ENCODE measurements at places on chromosomes 1 and 21.

DNA sequence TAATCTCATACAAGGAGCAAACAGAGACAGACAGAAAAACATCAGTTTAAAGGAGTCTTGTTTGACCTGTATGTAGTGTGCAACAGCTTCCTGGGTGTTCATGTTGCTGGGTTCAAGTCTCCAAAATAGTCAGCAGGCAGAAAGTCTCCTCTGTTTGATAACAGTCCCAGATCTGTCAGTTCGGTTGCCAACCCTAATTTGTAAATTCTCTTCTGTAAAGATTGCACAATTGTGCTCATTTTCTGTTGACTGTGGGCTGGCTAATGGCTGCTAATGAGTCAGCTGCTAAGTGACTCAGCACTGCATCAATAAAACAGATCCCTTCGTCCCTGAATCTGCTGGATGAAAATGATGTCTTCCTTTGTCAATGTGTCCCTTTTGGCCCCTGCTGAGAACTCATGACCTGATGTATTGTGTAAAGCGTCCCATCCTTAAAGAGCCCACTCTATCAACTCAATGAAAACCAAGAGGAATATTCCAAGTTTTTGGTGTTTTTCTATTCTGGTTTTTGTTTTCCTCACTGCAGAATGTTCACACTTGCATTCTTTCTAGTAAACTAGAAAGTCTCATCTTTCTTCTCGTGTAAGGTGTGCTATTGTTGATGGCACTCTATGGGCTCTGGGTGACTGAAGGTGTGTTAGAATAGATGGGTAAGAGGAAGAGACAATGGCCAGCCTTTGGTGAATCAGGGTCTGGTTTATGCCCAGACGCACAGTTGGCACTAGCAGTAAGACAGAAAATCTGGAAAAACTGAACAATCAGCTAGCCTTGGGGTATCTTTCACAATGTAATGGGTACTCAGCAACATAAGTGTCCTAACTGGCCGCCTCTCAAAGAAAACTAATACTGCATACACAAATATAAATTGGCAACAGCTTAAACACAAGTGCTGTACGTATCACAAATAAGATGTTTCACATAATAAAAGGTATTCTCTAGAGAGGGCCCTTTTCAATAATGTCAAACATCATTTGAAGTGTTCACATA, 75.1 kb upstream of the SIPA1L2 start:
- DNase-seq = no peak

DNA sequence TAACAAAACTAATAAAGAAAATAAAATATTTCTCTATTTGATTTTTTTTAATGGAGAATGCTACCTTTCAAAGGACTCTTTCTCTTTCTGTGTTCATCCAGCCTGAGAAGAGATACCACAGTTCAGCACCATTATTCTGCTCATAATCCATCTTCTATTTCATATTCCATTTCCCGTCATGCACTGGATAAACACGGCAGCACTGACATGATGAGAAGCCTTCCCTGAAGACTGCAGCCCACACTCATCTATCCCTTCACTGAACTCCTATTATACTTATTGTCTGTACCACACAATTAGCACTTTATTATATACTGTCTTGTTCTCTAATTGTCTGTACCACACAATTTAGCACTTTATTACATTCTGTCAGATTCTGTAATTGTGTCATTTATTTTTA, 10.7 kb upstream of the NPL start:
- DNase-seq = no peak

DNA sequence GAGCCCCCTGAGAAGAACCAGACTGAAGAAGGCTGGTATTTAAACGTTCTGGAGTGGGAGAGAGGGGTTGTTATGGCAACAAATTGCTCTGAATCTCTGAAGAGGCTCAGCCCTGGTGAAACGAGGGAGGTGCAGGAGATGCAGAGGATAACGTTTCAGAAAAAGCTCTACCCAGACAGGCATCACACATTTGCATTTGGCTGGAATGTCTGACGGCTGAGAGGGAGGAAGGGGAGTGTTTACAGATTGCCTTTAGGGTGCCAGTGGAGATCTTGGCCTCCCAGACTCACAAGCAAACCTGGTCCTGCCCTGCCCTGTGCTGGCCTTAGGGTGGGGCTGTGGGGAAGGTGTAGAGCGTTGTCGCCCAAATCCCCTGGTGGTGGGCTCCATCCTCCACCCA, 169.0 kb upstream of the AJAP1 start:
- no peak for DNase-seq

DNA sequence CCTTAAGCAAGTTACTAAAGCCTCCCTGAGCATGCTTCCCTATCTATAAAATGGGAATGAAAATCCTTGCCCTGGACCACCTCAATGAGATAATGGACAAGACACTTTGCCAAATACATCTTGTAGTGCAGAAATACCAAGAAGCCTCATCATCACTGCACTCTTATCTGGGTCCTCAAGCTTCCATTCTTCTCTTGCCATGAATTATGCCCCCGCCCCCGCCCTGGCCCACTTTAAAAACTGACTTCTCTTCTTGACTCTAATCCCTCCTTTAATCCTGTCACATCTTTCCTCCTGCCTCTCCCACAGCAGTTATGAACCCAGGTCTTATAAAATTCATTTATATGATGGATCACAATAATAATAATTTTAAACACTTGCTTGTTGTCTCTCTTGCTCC, 14.8 kb downstream of the ARHGEF11 start:
- no peak for DNase-seq

DNA sequence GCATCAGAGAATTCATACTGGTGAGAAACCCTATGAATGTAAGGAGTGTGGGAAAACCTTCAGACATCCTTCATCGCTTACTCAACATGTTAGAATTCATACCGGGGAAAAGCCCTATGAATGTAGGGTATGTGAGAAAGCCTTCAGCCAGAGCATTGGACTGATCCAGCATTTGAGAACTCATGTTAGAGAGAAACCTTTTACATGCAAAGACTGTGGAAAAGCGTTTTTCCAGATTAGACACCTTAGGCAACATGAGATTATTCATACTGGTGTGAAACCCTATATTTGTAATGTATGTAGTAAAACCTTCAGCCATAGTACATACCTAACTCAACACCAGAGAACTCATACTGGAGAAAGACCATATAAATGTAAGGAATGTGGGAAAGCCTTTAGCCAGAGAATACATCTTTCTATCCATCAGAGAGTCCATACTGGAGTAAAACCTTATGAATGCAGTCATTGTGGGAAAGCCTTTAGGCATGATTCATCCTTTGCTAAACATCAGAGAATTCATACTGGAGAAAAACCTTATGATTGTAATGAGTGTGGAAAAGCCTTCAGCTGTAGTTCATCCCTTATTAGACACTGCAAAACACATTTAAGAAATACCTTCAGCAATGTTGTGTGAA, 12.8 kb downstream of the ZFP69B start:
- no peak for DNase-seq

- DNase-seq = no peak
Observed at GRCh38 chr1:43582162-43582566, 51.5 kb downstream of the PTPRF start.

DNA sequence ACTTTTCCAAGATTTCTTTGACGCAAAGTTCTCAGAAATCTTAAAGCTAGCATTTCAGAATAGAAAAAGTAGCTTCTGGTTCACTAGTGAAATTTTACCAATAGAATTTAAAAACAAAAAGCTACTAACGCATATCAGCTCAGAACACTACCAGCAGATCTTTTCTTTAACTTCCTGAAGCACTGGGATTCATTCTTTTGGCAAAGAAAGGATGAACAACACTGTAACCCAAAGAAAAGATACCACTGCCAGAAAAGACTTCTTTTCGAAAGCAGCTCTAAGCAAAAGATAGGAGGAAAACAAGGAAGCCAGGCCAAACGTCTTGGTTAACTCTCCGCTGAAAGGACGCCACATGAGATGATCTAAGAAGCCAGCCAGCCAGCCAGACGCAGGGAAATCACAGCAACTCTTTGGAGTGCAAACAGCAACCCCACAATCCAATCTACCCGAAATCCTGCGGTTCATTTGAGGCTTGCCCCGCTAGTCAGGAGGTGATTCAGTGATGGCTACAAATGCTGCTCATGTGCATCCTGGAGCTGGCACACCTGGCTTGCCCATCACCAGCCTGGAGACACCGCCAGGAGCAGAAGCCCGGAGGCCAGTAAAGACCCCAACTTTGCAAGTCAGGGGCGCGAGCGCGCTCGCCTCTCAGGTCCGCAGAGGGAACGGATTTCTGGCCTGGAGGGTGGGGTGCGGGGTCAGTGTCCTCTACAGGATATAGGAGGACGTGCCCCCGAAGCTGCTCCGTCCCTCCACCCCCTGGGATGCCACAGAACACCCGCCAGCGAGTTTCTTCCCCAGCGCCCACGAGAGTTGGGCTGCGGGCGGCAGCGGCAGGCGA, 812 bp downstream of the NBPF1 start:
- no peak for DNase-seq

DNA sequence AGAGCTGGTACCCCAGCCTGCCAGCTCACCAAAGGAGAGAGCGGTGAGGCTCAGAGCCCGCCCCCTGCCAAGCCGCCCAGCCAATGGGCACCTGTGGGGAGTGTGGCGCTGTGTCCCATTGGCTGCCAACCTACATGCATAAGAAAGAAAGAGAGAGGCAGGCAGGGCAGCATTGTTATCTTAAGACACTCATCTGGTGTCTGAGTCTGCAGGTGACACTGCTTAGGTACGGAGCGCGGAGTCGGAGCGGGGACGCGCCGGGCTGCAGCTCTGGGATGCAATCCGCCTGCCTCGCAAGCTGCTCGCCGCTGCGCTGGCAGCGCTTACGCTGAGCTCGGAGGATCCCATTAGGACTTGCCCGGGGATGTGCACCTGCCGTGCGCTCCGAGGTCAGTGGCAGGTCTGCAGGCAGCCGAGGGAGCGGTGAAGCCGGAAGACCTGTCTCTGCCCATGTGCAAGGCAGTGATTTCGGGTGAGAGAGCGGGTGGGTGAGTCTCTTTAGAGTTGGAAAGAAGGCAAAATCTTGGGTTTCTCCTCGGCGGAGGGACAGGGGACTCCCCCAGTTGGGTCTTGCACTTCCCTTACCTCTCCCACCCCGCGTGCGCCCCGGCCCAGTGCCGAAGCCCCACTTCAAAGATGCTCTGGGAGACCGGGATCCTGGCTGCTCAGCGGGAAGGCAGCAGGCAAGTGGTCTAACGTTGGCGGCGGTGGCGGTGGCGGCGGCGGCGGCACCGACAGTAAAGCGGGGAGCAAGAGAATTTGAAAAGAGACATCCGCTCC, at the start of gene BRINP2:
Gene BRINP2 (plus strand): TSS at position 203 of the 780 bp plus-strand sequence. CDS start 58,919 bp downstream, outside the sequence.
- no peak for DNase-seq

DNA sequence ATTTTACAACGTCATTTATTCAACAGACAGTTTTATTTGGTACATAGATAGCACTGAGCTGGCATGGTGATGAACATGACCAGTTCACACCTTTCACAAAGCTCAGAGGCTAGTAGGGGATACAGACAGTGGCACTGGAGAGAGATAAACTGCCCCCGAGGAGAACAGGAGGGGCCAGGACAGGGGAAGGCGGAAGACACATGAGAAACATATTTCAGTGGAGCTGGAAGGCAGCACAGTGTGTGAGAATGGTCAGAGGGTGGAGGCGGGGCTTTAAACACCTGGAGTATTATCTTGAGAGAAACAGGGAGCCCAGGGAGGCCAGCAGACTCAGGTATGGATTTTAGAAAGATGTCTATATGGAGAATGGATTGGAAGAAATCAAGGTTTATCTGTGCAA, 49.5 kb downstream of the CHML start:
- DNase-seq = no peak

- no peak for DNase-seq
Observed at GRCh38 chr1:208167261-208167869, 76.8 kb downstream of the PLXNA2 start.

- DNase-seq = no peak
Observed at GRCh38 chr1:221336126-221336525, 405.8 kb downstream of the DUSP10 start.

DNA sequence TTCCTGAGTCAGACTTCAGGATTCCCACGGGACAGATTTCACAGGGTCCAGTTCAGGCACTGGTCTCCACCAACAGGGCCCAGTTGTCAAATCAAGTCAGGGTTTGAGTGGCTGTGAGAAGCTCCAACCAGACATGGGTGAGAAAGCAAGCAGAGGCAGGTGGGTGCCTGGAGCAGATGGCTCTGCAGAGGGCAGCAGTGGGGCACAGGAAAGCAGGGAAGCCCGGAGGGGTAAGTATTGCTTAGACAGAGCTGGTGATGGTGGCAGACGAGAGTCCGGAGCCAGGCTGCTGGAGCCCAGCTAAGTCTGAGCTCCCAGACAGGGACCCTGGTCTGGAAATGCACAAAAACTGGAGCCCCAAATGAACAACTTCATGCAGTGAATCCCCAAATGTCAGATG, 40.4 kb downstream of the RIMS3 start:
- DNase-seq = no peak

Measured in stimulated activated CD4-positive, alpha-beta T cell treated with anti-CD3 and anti-CD28 coated beads, Interleukin-1b, Interleukin-23, amount 100 ng/mL, for 4 hours (primary cell).